CD14-positive monocyte (primary cell): ENCODE measurements at places on chromosomes 7 and 10.

GRCh38 chr10:86585037-86585929 is 63.7 kb upstream of the WAPL start:
- DNase-seq = peak; percentile 61

DNA sequence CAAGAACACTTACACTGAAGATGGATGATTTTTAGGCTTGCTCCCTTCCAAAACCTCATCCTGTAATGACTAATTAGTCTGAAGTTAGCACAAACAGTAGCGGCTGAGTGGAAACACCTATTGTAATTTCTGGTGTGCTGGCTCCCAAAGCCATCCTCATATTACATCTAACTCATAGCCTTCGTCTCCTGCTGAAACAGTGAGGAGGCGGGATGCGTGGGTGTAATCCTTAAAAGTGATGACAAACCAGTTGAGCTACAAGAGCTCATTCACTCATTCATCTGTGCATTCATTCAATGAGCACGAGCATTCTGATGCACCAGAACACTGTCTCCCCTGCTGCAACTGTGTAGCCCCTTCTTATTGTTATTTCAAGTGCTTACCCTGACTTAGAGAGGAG is 235.3 kb downstream of the CALN1 start:
- no peak for DNase-seq

GRCh38 chr7:25314731-25315267 is 86.5 kb upstream of the NPVF start:
- DNase-seq = no peak

- DNase-seq = no peak
These were observed 36.0 kb upstream of the GLCCI1 start for GRCh38 chr7:7932553-7932952.

GRCh38 chr7:4824120-4824775 is 37.6 kb downstream of the PAPOLB start:
- no peak for DNase-seq

- no peak for DNase-seq
These were observed 29.9 kb downstream of the KAZALD1 start for GRCh38 chr10:101091546-101092290.

DNA sequence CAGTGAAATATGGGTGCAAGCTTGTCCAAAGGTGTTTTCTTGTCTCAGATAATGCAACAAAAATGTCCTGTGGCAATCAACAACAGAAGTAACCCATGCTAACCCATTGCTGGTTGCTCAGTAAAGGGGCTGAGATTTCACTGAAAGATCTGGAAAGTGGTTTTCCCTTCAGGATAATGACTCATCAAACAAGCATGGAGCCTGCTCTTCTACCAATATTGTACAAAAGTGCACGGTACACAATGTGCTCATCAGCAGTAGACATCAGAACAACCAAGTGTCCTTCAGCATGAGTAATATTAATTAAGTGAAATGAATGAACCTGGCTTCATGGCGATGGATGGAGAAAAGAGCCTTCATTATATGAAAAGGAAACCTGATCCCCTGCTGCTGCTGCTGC is 287.1 kb upstream of the NEBL start:
- DNase-seq = no peak

DNA sequence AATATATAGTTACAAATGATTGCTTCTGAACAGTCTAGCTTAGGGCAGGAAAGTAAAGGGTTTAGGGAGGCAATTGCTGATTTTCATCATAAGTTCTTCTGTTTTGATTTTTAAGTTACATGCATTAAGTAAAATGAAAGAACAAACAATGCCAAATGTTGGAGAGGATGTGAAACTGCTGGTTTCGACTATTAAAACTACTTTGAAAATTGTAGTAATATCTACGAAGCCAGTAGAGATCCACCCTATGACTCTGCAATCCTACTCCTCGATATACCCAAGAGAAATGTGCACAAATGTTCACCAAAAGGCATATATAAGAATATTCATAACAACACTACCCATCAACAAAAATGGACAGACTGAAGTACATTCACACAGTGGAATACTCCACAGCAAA is 24.3 kb downstream of the PDZD8 start:
- peak; percentile 6 for DNase-seq

- DNase-seq = no peak
These were observed 30.4 kb downstream of the PRPF18 start for GRCh38 chr10:13617116-13617515.

- DNase-seq = no peak
These were observed 206 bp downstream of the UPF2 start for GRCh38 chr10:12042409-12042796.
